Mesendoderm (in vitro differentiated cells): ENCODE measurements at places on chromosomes 12 and 14.

- no peaks in the 10 kb centered on the region for H3K27me3 ChIP-seq
- H3K27ac ChIP-seq, result no peak overlapping the region
- no peak for DNase-seq
- H3K36me3 ChIP-seq, result no peaks in the 10 kb centered on the region
- H3K4me1 ChIP-seq, result no peaks in the 10 kb centered on the region
- no peak overlapping the region for H3K4me3 ChIP-seq
Measured at GRCh38 chr12:29763301-29763683, 20.4 kb downstream of the TMTC1 start.

DNA sequence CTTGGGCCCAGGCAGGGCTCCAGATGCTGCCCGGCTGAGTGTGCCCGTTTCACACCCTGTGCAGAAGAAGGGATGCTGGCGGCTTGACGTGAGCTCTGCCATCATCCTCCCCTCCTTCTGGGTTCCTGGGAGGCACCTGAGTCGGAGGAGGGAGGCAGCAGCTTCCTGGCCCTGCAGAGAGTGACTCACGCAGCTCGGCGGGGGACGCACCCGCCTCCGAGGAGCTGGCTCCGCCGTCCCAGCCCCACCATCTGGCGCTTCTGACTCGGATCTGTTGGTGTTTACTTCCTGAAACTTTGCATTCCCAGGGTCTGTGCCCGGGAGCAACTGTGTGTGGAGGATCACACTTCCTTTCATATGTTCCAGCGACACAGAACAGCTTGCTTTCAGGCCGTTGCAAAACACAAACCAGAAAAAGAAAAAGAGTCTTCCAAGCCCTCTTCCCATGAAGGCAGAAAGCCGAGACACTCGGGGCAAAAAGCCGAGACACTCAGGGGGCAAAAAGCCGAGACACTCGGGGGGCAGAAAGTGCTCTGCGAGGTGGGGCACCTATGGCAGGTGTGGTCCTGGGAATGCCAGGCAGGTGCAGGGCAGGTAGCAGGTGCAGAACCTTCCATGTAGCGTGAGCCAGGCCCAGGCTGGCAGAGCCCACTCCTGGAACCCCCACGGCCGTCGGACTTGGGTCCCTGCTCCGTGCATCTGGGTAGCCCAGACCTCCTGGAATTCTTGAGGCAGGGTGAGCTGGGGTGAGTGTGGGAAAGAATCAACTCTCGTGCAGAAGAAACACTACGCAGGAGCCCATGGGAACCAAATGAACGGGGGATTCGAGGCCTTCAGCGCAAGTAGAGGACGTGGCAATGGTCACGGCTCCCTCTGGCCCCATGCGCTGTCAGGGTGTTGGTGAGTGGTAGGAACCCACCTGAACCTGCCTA, 27.6 kb upstream of the GALNT9 start:
- peak; percentile 63 for DNase-seq
- H3K27me3 ChIP-seq, result no peaks in the 10 kb centered on the region
- no peak overlapping the region for H3K27ac ChIP-seq
- no peak overlapping the region for H3K4me3 ChIP-seq

GRCh38 chr12:124518051-124518932, 49.1 kb downstream of the NCOR2 start:
- H3K4me1 ChIP-seq, result peaks cover 5% of the 10 kb centered on the region
- peak overlapping the region; percentile 62 for H3K27ac ChIP-seq
- peak; percentile 63 for DNase-seq
- no peaks in the 10 kb centered on the region for H3K27me3 ChIP-seq

- no peaks in the 10 kb centered on the region for H3K27me3 ChIP-seq
- H3K27ac ChIP-seq, result no peak overlapping the region
- no peak overlapping the region for H3K4me3 ChIP-seq
- H3K36me3 ChIP-seq, result no peaks in the 10 kb centered on the region
- DNase-seq, result no peak
- no peaks in the 10 kb centered on the region for H3K4me1 ChIP-seq
Measured at GRCh38 chr14:61889914-61890351, 127.7 kb downstream of the SNAPC1 start.

- no peak for DNase-seq
- no peak overlapping the region for H3K4me3 ChIP-seq
- H3K36me3 ChIP-seq, result no peaks in the 10 kb centered on the region
- no peaks in the 10 kb centered on the region for H3K27me3 ChIP-seq
Measured at GRCh38 chr12:6478416-6478815, 7.9 kb upstream of the VAMP1 start.

DNA sequence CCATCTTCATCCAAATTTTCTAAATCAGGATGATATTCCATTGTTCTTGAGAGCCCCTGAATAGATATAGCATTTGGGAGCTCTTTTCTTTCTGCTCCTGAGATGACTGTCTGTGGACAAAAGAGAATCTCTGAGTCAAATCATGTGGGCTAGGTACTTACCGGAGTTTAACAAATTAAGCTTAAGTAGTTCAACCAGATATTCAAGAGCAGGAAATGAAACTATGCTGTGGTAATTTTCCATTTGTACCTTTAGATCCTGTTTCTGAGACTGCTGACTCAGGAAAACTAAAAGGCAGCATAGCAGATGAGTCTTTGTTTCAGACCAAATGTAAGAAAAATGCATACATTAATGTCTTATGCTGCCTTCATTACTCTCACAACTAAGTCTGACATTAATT, at the start of gene CLEC7A:
Gene CLEC7A, minus strand, starts transcription at position 158 of the 400 bp plus-strand sequence. Its CDS starts 117 bp downstream, at position 41.
- H3K27ac ChIP-seq, result no peak within 1 kb of the TSS
- H3K4me1 ChIP-seq, result peaks cover 3% of the 10 kb centered on the region
- DNase-seq, result no peak
- no peaks in the 10 kb centered on the region for H3K36me3 ChIP-seq
- H3K27me3 ChIP-seq, result no peaks in the 10 kb centered on the region
- H3K4me3 ChIP-seq, result no peak within 1 kb of the TSS

- no peak for DNase-seq
- no peak overlapping the region for H3K27ac ChIP-seq
- H3K4me3 ChIP-seq, result no peak overlapping the region
- H3K27me3 ChIP-seq, result no peaks in the 10 kb centered on the region
- no peaks in the 10 kb centered on the region for H3K4me1 ChIP-seq
Measured at GRCh38 chr12:106197906-106198623, 49.8 kb downstream of the CKAP4 start.

- no peak for DNase-seq
- H3K36me3 ChIP-seq, result no peaks in the 10 kb centered on the region
- H3K4me1 ChIP-seq, result no peaks in the 10 kb centered on the region
- H3K27ac ChIP-seq, result no peak overlapping the region
- H3K4me3 ChIP-seq, result no peak overlapping the region
Measured at GRCh38 chr14:95305145-95305544, 14.6 kb downstream of the CLMN start.

GRCh38 chr14:76498976-76499375, 123.0 kb downstream of the ESRRB start:
- no peak overlapping the region for H3K4me3 ChIP-seq
- no peaks in the 10 kb centered on the region for H3K4me1 ChIP-seq
- no peak for DNase-seq

DNA sequence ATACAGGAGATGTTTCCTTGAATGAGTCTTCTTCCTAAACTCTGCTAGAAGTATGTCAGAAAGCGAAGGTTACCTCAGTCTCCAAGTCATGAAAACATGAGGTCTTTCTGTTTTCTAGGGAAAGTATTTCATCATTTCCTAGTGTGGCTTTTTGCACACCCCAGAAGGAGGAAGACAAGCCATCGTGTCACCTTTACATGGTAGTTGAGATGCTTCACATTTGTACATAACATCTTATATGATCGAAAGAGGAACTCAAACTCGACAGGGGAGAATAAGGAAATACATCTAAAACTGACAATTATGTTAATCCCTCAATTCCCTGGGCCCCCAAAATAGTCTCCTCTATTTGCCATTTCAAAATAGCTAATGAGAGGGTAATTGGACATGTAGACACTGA, 214.1 kb upstream of the PLEKHG7 start:
- no peaks in the 10 kb centered on the region for H3K27me3 ChIP-seq
- H3K4me3 ChIP-seq, result no peak overlapping the region
- no peaks in the 10 kb centered on the region for H3K4me1 ChIP-seq
- no peaks in the 10 kb centered on the region for H3K36me3 ChIP-seq
- no peak overlapping the region for H3K27ac ChIP-seq

DNA sequence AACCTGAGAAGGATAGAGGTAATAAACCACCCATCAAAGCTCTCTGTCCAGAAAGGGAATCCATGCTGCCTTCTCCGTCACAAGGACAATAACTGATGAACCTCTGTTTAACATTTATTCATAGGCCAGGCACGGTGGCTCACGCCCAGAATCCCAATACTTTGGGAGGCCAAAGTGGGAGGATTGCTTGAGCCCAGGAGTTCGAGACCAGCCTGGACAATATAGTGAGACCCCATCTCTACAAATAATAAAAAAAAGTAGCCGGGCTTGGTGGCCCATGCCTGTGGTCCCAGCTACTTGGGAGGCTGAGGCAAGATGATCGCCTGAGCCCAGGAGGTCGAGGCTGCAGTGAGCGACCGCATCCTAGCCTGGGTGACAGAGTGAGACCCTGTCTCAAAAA, 7.1 kb upstream of the FOS start:
- no peak for DNase-seq
- no peaks in the 10 kb centered on the region for H3K27me3 ChIP-seq
- H3K36me3 ChIP-seq, result no peaks in the 10 kb centered on the region
- no peaks in the 10 kb centered on the region for H3K4me1 ChIP-seq

GRCh38 chr12:66803930-66804329, 125.1 kb upstream of the GRIP1 start:
- peaks cover 2% of the 10 kb centered on the region for H3K4me1 ChIP-seq
- no peaks in the 10 kb centered on the region for H3K27me3 ChIP-seq
- H3K27ac ChIP-seq, result no peak overlapping the region

GRCh38 chr12:112597986-112598385, 179.2 kb downstream of the PTPN11 start:
- no peak overlapping the region for H3K4me3 ChIP-seq
- H3K27ac ChIP-seq, result no peak overlapping the region
- H3K36me3 ChIP-seq, result no peaks in the 10 kb centered on the region
- DNase-seq, result no peak
- H3K4me1 ChIP-seq, result no peaks in the 10 kb centered on the region

DNA sequence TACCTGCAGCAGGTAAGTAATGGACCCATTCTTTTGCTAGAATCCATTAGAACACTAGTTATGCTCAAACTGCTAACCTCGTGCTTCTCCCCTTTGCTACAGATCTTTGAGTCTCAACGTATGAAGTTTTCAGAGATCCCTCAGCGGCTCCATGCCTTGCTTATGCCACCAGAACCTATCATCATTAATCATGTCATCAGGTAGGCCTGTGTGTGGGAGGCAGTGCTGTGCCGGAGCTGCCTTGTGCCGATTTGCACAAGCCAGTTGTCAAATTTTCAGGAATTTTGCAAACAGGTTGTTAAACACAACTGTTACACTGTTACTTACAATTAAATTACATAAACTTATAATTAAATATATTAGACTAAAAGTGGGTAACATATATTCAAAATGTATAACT, 5.2 kb downstream of the SMARCD1 start:
- peaks cover 3% of the 10 kb centered on the region for H3K4me1 ChIP-seq
- no peak for DNase-seq
- H3K4me3 ChIP-seq, result no peak overlapping the region
- H3K27me3 ChIP-seq, result no peaks in the 10 kb centered on the region
- H3K36me3 ChIP-seq, result peaks cover 22% of the 10 kb centered on the region

DNA sequence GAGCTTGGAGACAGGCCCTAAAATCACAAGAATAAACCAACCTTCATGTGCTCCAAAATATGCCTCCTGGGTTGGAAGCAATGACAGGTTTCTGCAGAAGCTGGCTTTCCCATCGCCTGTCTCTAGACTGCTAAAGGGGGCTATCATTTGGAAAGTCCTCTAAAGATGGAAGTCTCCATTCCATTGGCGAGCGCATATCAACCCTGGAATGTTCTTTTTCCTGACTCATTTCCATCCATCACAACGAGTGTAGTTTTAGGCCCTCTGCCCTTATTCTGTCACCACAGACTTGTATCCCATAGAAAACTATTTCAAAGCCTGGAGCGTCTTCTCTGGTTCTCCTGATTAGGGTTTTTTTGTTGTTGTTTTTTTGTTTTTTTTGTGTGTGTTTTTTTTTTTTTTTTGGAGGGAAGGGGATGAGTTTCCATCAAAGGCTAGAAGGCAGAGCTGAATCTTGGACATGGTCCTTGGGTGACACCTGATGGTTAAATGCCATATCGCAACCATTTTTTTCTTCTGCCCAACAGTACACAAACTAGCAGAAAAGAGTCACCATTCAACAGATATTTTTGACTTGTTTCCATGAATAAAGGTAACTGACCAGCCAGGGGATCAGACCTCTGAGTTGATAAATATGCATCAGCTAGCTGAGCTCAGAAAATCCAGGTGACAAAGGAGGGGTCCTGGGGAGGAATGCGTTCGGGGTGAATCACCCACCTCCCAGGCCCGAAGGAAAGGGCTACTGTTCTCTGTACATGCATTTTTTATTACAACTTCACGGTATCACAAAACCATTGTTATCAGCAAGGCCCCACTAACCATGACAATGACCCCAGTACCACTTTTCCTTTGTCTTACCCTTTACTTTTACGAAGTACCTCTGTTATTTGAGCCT, 40.5 kb downstream of the KCNA5 start:
- peak; percentile 72 for DNase-seq
- no peaks in the 10 kb centered on the region for H3K4me1 ChIP-seq
- H3K27me3 ChIP-seq, result no peaks in the 10 kb centered on the region

DNA sequence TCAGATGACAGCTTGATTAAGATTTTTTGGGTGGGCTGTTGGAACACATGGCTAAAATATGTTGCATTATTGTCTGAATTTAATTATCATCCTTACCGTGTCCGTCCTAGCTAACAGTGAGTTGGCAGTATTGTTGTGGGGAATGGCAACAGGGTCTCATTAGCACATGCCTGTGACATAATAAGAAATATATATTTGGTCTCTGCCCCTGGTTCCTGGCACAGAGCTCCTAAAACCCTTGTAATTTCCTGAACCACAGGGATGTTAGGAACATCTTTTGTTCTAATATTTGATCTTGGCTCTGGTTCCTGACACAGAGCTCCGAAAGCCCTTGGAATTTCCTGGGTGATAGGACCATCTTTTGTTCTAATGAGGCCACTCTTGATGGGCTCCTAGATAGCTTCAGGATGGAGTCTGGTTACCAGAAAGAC, 76.0 kb downstream of the SYNE2 start:
- H3K4me1 ChIP-seq, result no peaks in the 10 kb centered on the region
- no peaks in the 10 kb centered on the region for H3K27me3 ChIP-seq
- peak; percentile 49 for DNase-seq
- H3K27ac ChIP-seq, result no peak overlapping the region
- no peak overlapping the region for H3K4me3 ChIP-seq

DNA sequence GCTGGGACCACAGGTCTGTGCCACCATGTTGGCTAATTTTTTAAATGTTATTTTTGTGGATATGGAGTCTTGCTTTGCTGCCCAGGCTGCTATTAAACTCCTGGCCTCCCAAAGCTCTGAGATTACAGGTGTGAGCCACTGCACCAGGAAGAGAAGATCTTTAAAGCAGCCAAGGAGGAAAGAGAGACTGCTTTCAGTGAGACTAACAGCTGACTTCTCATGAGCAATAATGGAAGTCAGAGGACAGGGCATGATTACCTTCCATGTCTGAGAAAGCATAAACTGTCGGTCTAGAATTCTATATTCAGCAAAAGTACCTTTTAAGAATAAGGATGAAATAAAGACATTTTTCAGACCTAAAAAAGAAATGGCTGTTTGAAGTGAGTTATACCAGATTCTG, 57.3 kb upstream of the CHGA start:
- H3K27ac ChIP-seq, result no peak overlapping the region
- no peak for DNase-seq
- H3K4me3 ChIP-seq, result no peak overlapping the region
- H3K36me3 ChIP-seq, result no peaks in the 10 kb centered on the region
